Aorta (tissue), 5 donors: ENCODE measurements at places on chromosomes 7 and 10.
A peak's percentile ranks its signal among the peaks of the same experiment; 100 is the strongest.

GRCh38 chr10:124150189-124150806 lies 56.9 kb upstream of the CHST15 start:
- no peak for DNase-seq

GRCh38 chr10:15461353-15462108 lies 90.4 kb upstream of the FAM171A1 start:
- peak; percentile 58 for DNase-seq

DNA sequence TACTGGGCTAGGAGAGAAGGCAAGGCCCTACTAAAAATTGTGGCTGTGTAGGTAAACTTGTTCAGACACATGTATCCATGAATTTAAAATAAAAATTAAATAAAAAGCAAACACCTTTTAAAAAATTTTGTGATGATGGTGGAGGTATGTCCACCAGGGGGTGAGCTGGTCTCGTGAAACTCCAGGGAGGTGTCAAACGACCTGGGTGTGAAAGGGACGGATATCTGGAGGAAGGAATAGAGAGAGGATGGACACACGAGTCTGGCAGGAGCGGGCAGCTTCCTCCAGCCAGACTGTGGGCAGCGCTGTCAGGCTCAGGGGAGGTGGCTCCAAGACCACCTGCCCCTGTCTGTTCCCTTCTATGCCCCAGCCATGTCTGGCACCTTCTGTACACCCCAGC lies 34.8 kb upstream of the DMBT1 start:
- DNase-seq = no peak

- no peak for DNase-seq
Measured at GRCh38 chr7:122155566-122155965, 11.5 kb upstream of the AASS start.
